ENCODE measurements at places on chromosomes 12 and 14.

DNA sequence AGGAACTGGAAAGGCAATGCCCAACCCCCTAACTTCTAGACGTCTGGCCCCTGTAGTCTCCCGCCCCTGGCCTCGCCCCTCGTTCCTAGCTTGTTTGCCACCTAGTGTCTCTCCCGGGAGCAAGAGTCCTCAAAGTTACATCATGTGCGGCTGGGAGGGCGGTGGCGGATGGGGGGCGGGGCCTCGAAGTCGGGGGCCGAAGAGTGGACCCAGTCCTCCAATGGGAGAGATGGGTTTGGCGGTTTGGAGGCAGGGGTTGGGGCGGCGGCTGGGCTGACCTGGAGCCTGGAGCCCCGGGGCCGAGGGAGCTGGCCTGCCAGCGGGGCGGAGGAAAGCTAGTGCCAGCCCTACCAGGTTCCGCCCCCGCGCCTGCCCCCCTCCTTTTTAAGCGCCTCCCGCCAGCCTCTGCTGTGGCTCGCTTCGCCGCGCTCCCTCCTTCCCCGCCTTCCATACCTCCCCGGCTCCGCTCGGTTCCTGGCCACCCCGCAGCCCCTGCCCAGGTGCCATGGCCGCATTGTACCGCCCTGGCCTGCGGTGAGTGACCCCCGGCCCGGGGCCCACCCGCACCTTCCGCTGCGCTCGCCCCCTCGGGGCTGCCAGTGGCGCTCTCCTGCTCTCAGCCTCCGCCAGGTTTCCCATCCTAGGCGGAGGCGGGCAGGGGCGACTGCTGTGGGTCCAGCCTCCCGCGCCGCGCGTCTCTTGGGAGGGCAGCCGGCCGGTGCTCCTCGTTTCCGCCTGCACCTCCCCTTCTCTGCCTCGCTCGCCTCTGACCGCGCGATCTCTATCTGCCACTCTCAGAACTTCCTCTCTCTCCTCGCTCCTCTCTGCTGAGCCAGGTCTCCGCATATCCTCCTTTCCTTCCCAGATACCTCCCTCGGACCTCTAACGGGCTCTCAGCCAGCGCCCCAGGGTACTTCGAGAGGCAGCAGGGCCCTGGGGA lies at the start of gene PCK2:
PCK2 (plus strand) TSS at position 411 of the 940 bp plus-strand sequence; CDS start at position 506, 95 bp downstream.
- peak; percentile 47 for DNase-seq

DNA sequence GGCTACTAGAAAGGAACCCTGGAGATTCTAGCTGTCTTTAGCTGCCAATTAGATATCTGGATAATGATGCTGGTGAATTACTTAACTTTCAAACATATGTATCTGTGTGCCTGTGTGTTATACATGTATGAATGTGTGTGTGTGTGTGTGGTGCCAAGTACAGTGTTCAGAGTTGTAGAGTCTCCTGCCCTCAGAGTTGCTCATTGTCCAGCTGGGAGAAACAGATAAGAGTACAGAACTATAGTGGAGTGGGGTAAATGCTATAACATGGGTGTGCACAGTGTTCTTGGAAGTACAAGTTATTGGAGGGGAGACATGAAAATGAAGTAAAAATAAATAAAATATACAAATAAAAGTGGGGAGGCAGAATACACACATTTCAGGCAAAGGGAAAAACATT lies 23.6 kb upstream of the ADAM20 start:
- no peak for DNase-seq

DNA sequence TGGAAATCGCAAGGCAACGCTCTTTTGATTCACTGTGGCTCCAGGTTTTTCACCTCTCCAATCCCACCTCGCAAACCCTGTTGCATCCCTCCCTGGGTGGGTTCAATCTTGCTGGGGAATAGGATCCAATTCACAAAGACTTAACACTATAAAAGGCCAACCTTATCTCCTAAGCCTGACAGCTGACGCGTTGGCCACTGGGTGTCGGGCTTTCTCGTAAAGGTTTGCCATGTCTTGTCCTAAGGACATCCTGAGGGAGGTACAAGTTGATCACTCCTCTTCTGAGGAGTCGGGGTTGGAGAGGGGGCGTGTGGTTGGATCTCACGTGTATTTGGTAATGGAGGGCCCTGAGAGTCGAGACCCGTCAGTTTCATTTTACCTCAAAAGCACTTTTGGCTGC lies 112.6 kb upstream of the FZD10 start:
- DNase-seq = no peak

DNA sequence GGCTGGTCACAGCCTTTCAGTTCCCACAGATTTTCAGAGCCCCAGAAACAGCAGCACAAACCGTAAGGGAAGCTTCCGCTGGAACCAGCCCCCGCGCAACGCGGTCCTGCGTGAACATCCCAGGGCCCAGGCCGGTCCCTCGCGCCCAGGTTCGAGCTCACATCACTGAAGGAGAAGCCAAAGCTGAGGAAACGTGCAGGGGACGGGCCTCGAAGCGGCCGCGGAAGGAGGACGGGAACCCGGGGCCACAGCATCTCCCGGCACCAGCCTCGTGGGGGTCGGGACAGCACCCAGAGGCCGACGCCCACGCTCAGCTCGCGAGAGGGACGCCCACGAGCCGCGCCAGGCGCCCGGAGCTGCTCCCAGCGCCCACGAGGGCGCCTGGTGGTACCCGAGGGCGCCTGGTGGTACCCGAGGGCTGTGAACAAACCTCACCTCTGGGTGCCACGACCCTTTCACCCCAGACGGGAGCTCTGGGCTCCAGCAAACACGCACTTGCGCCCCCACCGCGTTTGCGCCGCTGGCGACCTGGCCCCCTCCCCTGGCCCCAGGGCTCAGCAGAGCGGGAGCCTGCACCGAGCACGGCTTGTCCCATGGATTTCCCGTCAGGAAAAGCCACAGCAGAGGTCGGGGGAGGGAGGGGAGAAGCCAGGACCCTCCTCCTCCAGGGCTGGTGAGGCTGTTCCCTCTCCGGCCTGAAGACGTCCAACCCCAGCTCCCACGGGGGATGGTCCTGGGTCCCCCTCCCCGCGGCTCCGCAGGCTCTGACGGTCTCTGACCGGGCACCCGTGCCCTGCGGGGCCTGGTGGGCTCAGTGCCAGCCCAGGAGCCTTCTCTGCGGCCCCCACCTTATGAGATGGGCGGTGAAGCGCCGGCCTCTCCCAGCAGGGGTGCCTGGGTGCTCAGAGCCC lies 6.9 kb downstream of the LRCOL1 start:
- no peak for DNase-seq

GRCh38 chr12:27973487-27973890 lies 956 bp upstream of the PTHLH start:
- DNase-seq = no peak

GRCh38 chr12:121802485-121802842 lies 1.3 kb upstream of the SETD1B start:
- no peak for DNase-seq

GRCh38 chr14:102975662-102976061 lies 53.2 kb downstream of the AMN start:
- DNase-seq = no peak

GRCh38 chr12:132140918-132141841 lies 2.9 kb downstream of the DDX51 start:
- no peak for DNase-seq

GRCh38 chr12:67811437-67812361 lies 163.2 kb downstream of the DYRK2 start:
- DNase-seq = no peak

- DNase-seq = no peak
Measured at GRCh38 chr12:93882763-93883162, 205.6 kb downstream of the CRADD start.

- no peak for DNase-seq
Measured at GRCh38 chr14:79825046-79825521, 386.2 kb downstream of the DIO2 start.

DNA sequence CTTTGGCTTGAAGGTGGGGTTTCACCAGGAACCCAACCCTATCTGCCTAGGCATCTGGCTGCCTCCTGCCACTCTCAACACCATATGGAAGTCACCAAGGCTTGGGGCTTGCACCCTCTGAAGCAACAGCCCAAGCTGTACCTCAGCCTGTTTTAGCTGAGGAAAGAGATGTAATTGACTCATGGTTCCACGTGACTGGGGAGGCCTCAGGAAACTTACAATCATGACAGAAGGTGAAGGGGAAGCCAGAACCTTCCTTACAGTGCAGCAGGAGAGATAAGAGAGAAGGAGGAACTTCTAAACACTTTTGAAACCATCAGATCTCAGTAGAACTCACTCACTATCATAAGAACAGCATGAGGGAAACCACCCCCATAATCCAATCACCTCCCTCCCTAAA lies 26.9 kb downstream of the GLIPR1L1 start:
- DNase-seq = no peak

DNA sequence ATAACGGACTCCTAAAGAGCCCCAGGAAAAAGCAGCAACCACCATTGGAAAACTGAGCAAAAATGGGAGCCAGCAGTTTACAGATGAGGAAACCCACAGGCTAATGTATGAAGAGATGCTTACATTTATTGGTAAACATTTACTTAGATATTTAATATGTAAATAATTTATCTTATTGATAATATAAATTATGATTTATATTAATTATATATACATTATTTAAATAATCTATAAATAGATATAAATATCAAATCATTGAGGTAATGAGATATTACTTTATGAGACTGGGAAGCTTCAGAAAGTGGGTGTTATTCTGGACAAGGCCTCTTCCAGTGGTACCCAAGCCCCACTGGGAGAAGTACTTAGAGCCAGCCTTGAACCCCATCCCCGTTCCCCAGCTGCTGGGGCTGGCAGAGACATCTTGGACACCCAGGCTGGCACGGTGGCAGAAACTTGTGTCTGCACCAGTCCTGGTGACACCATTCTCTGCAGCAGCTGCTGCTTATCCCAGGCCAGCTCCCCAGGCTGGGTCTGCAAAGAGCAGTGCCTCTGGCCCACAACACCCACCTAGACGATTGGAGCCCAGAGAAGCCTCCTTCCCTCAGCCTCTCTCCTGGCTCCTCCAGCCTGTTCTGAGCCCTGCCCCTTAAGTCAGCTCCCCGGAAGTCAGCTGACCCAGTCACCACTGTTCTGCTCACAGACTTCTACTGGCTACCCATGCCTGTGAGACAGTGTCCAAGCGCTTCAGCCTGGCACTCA lies 25.9 kb downstream of the ISCA2 start:
- no peak for DNase-seq

GRCh38 chr14:98808494-98809407 lies 463.2 kb downstream of the BCL11B start:
- DNase-seq = no peak

DNA sequence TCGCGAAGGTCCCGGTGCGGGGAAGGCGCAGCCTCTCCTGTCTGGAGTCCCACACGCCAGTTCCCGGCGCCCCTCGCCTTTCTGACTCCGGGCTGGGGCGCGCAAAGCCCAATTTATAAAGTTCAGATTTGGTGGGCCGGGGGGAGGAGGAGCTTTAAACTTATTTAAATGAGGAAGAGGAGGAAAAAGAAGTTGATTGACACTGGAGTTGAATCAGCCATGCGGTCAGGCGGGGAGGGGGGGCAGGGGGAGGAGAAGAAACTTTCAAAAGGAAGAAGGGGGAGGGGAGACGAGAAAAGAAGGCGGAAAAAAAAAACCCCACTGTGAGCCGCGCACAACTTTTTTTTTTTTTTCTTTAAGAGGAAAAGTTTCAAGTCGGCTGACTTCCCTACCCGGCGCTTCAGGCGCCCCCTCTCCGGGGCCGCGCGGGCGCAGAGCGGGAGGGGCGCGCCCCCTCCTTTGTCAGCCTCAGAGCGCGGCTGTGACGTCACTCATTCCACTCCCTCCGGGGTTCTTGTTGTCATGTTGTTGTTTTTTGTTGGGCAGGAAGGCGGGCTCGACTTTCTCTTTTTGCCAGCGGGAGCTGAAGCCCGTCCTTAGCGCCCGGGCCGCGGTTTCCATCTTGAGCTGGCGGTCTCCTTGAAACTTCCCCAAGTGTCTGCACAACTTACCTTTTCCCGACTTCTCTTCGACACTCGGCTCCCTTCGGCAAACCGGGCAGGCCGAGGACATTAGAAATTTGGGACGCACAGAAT lies at the start of gene ZFP36L1:
ZFP36L1 (minus strand) TSS at position 89 of the 755 bp plus-strand sequence. CDS start 129 bp downstream, outside the sequence.
- DNase-seq = peak; percentile 87

DNA sequence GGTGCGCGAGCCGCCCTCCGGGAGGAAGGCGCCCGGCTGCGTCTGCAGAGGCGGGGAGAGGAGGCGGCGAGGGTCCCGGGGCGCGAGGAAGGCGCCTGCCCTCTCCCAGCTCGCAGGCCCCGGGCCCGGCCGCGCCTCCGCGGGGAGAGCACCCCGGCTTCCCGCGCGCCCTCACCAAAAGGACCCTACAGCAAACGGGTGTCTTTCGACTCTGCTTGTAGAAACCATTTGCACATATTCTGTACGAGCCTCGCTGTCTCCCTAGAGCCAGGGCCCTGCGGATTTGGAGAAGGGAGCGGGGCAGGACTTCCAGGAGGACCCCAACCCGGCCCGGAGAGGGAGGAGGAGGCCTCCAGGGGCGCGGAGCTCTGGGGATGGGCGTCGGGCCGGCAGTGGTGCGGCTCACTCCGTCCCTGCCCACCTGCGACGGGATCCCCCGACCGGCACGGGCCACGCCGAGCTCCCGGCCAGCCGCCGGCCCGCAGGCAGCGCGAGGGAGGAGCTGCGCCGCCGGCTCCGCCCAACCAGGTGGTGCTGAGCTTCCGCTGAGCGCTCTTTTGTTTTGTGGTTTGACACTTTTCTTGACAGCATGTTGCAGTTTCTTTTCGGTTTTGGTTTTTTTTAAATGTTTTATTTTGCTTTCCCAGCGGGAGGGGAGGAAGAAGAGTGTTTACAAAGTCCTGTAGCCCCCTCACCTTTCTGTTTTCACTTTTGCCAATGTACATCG lies 103.3 kb upstream of the FKBP4 start:
- no peak for DNase-seq

DNA sequence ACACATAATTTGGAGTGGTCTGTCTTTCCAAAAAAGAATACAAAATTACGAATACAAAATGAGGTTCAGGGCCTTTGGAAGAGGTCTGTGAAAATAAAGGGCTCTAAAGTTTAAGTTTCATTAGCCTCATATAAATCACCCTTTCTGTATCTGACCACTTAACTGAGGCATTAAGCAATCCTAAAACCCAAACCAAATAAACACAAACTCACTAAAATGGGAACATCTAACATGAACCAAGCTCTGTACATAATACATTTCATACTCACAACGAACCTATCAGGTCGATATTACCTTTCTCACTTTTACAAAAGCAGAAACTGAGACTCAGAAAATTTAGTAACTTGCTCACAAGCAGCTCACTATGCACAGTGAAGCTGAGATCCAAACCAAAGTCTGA lies 1.1 kb upstream of the CCDC196 start:
- DNase-seq = no peak

- DNase-seq = no peak
Measured at GRCh38 chr12:49225576-49226166, 36.8 kb upstream of the TUBA1A start.

DNA sequence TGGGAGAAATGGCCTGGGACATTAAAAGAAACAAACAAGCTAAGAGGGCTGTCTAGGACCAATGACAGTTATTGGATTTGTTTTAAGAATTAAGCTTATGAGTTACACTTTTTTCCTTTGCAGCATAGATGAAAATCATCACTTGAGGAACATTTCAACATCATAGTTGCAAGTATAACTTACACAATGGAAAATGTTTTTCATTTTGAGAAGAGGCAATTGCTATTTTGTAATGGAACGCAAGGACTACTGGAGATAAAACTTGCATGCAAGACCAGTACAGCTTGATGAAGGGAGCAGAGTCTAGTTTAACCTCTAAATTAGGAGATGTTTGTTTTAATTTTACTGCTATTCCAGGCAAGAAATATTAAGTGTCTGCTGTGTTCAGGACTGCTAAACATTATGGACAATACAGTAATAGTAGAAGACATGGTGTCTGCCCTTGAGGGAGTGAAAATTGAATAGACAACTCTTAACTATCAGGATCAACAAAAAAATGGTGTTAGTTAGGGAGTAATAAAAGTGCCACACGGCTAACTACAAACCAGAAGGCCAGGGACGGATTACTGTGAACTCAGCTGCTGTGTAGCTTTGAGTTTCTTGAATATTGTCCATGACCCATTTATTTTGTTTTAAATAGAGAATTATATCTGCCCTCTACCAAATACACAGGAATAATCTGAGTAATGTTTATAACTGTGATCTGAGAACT lies 374.5 kb downstream of the RAD51B start:
- no peak for DNase-seq

Data from stimulated activated CD8-positive, alpha-beta memory T cell treated with anti-CD3 and anti-CD28 coated beads, Interleukin-15, amount 100 ng/mL, for 1 hour (primary cell).